Putamen (tissue), 1 donor: ENCODE measurements at places on chromosomes 16 and 17.

DNA sequence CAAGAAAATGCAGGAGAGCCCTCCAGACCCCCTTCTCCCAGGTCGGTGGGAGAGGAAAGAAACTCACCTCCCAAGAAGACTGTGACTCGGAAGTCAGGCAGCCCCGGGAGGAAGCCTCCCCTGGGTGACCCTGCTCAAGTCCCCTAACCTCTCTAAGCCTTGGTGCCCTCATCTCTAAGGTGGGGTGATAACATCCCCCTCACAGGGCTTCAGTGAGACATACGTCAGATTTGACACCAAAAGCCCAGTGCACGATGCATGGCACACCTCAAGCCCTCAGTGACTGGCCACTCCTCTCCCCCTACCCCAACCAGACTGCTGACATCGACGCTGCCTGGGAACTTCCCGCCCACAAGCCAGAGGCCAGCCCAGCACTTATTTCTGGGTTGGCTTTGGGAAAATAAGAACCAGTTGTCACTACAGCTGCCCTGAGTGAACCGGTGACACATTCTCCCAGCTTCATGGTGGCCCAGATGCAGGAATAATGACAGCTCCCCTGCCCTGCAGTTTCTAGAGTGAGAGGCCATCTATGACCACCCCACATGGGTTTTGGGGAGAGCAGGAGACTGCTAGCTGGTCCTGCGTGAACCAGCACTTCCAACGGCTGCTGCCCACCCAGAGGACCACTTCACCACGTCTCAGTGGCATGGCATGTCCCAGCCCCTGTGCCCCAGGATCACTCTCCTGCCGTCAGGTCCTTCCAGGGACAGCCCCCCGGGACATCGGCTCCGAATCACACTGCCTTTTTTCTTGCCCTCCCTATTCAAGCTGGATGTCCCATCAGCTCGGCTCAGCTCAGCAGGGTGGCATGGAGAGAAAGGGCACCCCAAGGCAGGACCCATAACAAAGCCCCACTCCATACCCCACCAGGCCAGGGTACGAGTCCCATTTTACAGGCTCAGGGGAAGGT lies 9.5 kb downstream of the KNOP1 start:
- no peak for DNase-seq

GRCh38 chr17:40023590-40024292 lies 8.5 kb downstream of the CSF3 start:
- no peak for DNase-seq

DNA sequence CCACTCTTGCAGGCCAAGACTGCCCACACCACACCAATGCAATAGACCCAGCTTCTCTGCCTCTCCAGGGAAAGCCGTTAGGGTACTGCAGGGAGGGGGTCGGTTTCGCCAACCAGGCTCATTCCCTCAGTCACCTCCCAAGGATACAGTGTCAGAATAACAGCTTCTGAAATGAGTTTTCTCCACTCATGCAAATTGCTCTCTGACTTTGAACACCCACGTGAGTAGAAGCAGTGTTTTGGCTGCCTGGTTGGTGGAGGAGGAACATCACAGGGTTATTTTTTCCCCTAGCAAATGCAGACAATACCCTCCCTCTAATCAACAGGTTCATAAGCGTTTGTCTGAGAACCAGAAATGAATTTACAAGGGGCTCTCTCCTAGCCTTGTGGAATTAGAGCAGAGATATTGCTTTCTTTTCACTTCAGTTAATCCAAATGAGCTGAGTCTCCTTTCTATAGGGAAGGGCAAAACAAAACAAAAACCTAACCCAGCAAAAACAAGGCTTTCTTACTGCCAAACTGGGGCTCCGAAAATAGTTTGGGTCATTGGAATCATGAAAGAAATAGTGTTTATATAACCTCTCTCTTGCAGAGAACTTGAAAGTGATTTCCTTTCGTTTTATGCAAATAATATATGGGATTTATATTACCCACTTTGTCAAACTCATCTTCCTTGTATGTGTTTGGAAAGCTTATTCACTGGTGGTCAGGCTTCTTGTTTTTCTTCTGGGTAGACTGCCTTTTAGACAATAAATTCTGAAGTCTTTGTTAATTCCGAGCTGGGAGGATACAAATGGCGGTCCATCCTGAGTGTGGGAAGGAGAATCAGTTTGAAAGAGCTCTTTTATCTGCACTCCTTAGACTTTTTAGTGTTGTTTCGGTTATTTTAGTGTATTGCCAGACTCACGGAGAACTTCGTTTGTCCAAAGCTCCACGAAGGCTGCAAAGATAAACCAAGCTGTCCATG lies 229.9 kb downstream of the MSI2 start:
- DNase-seq: no peak

GRCh38 chr17:82823004-82823403 lies 16.8 kb downstream of the ZNF750 start:
- DNase-seq: no peak

GRCh38 chr17:20800146-20800545 lies 220.6 kb downstream of the CDRT15L2 start:
- DNase-seq: no peak

DNA sequence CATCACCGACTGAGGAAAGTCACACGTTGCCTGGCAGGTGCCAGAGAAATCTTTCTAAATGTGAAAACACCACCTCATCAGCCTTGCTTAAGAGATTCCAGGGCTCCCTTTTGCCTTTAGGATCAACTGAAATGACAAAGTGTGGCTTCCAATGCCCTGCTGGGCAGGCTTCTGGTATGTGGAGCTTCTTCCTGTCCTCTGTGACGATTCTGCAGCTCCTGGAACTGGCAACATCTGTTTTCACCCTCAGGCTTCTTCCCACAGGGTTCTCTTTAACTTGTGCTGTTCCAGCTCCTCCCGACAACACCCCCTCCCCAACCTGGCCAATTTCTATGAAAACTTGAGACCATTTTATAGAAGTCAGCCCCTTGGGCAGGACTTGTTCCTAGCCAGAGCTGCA lies 4.8 kb upstream of the ZDHHC1 start:
- no peak for DNase-seq

GRCh38 chr16:24364596-24364995 lies 108.5 kb downstream of the CACNG3 start:
- DNase-seq: no peak

GRCh38 chr16:75481475-75481874 lies 13.8 kb downstream of the CHST6 start:
- DNase-seq: no peak

DNA sequence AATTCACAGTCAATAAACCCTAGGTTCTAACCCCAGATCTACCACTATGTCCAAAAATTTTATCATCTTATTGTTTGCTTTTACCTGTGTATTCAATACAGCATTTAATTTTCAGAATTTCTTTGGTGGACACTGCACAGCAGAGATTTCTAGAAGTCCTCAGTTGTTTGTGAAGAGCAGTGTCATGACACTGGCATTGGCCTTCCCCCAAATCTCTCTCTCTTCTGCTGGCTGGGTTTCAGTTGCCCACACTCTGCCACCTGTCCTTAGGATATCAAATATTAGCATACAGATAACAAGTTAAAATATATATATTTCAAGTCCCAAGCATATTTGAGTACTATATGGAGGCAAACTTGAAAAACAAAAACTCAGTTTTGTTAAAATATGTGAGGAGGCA lies 2.0 kb upstream of the THUMPD1 start:
- no peak for DNase-seq

DNA sequence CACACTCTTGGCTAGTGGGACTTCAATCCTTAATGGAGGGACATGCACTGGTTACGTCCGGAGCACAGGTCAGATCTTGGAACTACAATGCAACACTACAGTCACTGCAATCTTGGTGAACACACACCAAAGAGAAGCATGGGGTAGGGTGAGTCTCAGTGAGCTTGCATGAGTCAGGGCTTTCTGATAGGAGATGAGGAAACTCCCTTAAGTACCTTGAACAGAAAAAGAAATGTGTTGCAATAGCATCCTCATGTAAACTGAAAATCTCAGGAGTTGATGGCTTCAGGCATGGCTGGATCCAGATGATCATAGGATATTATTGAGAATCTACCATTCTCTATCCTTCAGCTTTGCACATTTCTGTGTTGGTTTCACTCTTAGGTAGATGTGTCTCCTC lies 54.1 kb downstream of the CES1 start:
- no peak for DNase-seq

- DNase-seq: no peak
These were observed 9.8 kb upstream of the MYH3 start for GRCh38 chr17:10666906-10667305.

- DNase-seq: no peak
These were observed 1130.4 kb downstream of the CDH8 start for GRCh38 chr16:60905811-60906210.

GRCh38 chr17:74879308-74879707 lies 6.5 kb upstream of the FDXR start:
- DNase-seq: no peak

- DNase-seq: no peak
These were observed 15.6 kb upstream of the CBFA2T3 start for GRCh38 chr16:88992351-88993165.

- no peak for DNase-seq
These were observed 7.9 kb upstream of the LLGL1 start for GRCh38 chr17:18217412-18218015.

- no peak for DNase-seq
These were observed 22.5 kb downstream of the FBXO31 start for GRCh38 chr16:87360862-87361610.

GRCh38 chr17:8557176-8557806 lies 73.2 kb downstream of the MYH10 start:
- DNase-seq: no peak

GRCh38 chr17:1058423-1059130 lies 61.6 kb downstream of the TIMM22 start:
- DNase-seq: no peak

DNA sequence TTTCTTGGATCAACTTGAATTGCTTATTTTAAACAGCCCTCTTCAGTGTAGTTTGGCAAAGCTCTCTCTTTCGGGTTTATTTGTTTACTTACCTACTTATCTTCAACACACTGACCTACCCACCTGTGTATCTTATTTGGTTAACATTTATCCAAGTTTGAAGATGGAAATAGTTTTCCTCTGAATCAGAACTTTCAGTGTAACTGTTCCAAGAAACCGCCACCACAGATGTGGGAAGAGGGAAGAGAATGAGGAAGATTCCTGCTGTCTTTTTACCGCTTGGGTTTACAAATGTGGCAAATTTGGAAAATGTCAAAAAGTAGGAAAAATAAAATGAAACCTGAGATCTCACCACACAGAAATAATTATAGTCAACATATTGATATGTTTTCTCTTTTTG lies 115.8 kb downstream of the MSI2 start:
- no peak for DNase-seq
